ENCODE measurements at places on chromosomes 6 and 20.

DNA sequence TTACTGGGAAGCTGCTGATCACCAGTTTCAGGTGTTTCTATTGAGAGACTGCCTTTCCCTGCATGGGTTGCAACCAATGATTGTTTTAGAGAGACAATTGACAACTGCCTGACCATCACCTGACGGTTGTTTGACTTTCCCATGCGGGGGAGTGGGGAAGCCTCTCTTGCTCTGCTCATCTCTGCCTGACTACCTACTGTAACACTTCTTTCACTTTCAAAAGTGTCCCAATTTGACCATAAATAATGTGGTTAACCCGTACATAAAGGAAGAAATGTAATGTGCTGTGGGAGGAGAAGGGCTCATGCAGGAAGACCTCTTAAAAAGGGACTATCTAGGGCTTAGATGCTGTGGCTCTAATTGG, 122.1 kb upstream of the PHACTR1 start:
- DNase-seq, result no peak

DNA sequence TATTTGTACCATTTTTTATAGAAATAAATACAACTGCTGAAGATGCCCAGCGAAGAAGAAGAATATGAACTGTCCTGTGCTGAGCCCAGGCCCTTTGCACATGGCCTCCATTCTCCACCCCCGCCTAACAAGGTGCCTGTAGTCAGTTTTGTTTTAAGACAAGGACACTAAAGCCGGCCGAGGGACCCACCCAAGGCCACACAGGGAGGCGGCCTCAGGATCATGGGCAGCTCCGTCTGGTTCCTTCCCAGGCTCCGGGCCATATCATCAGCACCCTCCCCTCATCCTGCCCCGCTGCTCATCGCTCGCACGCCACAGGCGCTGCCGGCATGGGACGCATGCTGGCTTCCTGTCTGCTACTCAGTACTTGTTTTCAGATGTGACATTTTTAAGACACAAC, 21.3 kb downstream of the PSMG4 start:
- no peak for DNase-seq

- no peak for DNase-seq
These were observed 238.2 kb downstream of the ADGRB3 start for GRCh38 chr6:68873236-68873635.

- peak; percentile 82 for DNase-seq
These were observed 160.3 kb downstream of the BMP7 start for GRCh38 chr20:57106030-57106682.

DNA sequence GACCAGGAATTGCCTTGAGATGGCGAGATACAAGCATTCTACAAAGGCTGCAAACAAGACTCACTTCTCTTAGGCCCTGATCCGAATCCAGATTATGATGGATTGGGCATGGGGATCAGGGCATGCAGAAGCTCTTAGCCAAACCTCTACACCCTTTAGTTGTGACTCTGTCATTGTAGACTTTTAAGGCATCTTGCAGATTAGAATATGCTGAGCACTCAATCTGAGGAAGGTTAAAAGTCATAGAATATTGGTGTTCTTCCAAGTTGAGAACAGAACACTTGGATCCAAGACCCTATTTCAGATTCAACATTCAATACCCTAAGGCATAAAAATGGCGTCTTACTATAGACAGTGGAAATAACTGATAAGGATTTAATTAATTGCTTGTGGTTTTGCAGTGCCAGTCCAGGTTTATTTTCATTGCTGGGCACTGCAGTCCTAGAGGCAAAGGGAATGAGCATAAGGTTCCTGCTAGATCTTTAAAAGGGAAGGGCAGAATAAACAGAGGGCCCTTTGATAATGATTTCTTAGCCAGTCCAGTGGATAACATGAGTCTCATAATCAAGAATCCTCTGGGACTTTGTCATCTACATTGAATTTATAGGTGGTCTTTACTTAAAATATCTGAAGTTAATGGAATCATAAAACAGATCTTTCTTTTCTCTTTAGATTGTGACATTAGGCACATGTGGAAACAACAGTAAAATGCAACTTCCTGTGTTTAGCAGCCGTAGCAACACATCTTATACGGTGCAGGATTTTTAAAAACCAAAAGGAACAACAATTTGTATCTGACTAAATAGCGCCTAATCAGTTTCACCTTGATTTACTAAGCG, 17.6 kb downstream of the PHACTR2 start:
- DNase-seq, result no peak

DNA sequence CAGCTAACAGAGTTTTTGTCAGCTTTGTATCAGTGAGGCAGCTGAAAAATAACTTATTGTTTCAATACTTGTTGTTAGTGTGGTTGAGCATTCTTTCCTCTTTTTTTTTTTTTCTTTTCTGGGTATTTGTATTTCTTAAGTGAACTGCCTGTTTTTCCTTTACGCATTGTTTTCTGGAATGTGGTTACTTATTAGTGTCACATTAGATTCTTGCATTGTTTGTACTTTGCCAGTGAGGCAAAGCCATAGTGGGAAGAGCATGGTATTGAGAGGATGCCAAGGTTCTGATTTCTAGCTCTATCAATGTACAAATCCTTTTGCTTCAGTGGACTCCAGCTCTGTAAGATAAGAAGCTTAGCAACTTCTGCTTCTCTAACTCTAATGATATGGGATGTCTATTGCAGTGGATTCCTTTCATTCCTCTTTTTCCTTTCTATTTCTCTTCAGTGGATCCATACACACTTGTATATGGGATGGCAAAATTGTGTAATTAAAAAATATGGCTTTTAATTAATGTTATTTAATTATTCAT, 3.9 kb downstream of the CDKAL1 start:
- DNase-seq, result no peak

DNA sequence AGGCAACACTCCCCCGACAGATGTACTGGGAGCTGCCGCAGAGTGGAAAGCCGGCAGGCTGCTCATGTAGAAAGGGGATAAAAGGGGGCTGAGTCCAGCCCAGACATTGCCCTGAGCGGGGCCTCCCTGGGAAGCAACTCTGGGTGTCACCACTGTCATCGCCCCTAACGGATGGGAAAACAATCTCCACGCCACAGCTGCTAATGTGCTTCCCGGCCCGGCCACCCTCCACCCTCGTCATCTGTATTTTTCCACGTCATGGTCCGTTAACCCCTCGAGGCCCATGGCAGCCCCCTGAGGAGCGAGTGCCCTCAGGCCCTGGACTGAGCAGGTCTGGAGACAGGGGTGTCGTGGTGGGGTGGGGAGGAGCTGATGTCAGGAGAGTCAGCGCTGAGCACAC, 227.4 kb downstream of the DLL1 start:
- no peak for DNase-seq

DNA sequence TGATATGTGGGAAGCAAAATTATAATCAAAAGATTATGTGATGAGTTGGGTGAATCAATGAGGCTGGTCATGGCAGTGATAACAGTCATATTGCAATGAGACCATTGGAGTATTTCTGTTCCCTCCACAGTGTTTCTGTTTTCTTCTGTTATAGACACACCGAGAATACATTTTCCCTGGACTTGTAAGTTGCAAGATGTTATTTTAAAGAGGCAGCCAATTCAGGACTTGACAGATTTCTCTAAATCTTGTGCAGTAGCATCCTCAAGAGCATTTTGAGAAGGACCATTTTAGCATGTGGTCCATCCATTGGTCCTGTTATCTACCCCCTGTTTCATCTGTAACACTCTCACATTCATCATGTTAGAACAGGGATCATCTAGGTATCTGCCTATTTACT, 55.6 kb downstream of the NKAIN2 start:
- DNase-seq, result no peak

DNA sequence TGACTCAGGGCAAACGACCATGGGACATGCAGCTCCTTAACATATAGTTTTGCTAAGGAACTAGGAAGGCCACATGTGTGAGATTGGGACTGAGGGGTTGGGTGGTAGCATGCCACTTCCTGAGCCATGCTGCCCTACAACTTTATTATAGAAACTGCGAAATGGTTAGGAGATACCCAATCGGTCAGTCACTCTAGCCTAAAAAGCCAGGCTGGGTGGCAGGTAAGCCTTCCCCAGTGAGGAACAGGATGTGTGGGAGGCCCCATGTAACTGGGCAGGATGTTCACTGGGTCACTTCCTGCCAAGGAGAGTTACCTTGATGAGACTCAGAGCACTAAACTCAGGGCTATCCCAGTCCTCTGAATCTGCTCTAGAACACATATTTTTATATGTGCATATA, 123.5 kb downstream of the MAP3K7 start:
- DNase-seq, result no peak

GRCh38 chr6:152212437-152212836, 405.0 kb downstream of the ESR1 start:
- DNase-seq, result no peak

GRCh38 chr6:106490974-106491373, 130.5 kb downstream of the CRYBG1 start:
- DNase-seq, result no peak

- no peak for DNase-seq
These were observed 320.2 kb upstream of the SULF2 start for GRCh38 chr20:48105526-48105925.

DNA sequence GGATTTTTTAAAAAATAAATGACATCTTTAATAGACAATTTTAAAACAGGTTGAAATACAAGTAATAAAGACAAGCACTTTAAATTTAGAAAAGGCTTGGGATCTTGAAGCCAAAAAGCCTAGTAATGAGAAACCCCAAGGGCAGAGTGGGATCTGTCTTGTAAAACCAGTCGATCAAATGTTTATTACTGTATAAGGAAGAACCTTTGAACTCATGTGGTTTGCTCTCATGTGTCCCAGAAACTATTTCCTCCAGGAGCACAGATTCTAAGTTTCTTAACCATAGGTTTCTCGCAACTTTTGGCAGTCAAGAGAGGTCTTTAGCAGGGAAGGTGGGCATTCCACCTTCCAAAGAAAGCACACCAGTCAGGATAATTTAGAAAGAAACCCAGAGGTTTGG, 541.7 kb upstream of the BTBD3 start:
- no peak for DNase-seq

DNA sequence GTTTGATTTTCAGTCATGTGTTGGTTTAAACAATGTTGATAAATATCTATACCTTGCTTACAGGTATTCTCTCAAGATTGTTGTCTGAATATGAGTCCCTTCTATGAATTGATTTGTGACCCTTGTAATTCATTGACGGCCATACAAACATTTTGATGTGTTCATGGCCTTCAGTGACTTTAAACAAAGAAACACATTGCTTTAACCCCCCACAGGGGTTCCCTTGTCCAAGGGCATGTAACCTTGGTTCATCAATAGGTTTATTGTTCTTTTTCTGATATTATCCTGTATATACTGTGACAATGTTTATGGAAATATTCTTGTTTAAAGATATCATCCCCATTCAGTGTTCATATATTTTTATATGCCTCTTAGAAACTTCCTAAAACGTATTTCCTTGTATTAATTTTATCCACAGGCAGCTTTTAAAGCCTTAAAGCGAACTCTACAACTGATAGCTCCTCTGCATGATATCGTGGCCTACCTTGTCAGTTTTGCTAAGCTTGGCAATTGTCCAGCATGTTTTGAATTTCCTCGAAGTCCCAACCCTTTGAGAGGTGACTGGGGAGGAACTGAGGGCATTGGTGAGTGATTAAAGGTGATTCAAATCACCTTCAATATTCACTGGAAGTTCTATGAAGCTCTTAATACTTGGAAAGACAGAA, 87.0 kb downstream of the CD164 start:
- DNase-seq, result no peak

DNA sequence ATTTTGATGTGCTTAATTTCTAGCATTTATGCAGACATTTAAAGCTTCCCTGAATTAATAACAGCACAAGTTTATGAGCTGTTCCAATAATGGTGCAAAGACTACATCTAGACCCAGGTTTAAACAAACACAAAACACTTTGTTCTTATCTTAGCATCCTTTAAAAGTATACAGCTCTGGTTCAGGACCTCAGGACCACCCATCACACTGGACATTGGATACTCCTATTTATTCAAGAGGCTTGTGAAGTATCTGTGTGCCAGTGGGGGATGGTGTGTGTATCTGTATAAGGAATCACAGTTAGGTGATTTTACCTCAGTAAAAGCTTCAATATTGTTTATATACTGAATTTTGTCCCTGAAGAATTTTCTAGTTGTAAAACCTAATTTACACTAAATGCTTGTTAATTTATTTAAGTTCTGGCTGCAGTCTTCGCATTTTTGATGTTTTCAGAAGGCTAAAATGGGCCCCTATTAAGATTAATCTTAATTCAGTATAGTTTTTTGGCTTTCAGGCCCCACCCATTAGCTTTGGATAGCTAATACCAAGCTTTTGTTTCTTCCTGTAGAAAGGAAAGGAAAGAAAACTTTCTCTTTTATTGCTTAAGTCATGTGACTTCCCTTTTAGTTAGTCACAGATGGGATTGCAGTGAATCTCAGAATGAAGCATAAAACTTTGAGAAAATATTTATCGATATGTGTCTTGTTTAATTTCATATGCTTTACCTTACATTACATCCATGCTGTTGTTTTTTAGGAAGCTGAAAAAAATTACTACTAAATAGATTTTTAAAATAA, 13.1 kb downstream of the LIN28B start:
- DNase-seq, result no peak

- no peak for DNase-seq
These were observed 111.5 kb downstream of the MEI4 start for GRCh38 chr6:77764364-77764763.

GRCh38 chr6:37182736-37183590, 13.0 kb downstream of the PIM1 start:
- DNase-seq, result no peak

Data from H7 (cell line).